Activated CD4-positive, alpha-beta T cell treated with anti-CD3 and anti-CD28 coated beads, Interleukin-2, amount 10 ng/mL, durations not matched to agents 7 days and 5 days (primary cell): ENCODE measurements at places on chromosomes 4 and X. TPM values are rescaled to one million over a fixed set of nuclear protein-coding genes. Genes with fewer than 3 reads are reported as not detected.
A peak's percentile ranks its signal among the peaks of the same experiment; 100 is the strongest.

DNA sequence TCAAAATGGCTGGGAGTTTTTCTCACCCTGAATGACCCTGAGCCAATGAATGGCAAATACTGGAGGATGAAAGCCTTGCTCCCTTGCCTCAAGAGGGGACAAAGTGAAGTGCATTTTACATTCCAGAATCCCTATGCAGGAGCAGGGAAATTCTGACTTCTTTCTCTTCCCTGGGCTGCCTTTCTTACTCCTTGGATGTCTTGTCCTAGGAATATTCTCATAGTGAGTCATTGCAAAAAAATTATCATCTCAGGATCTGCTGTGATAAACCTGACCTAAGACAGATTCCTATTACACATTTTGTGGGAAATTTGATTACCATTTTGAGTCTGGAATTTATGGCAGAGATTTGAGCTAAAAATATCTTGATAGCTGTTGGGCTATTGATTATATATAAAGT is 199.9 kb downstream of the TMA16 start:
- no peaks in the 10 kb centered on the region for H3K27me3 ChIP-seq
- no peak overlapping the region for H3K4me3 ChIP-seq
- no peaks in the 10 kb centered on the region for H3K4me1 ChIP-seq
- no peak overlapping the region for H3K27ac ChIP-seq
- DNase-seq = no peak
- no peaks in the 10 kb centered on the region for H3K36me3 ChIP-seq

DNA sequence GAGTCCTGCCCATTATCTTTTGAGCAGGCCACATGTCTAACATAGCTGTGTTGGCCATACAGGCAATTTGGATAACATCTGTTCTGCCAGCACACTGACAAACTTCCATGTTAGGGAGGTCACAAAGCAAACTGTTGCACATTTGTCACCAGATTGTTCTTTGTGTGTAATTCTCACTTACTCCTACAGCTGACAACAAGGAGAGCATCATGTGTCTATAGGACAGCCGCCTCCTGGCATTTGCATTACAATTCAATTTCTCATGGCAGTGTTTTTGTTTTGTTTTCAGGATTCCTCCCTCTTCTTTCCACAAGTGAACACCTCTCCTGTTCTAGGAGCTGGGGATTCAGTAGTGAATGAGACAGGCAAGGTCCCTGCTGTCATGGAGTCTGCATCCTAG is 94.3 kb upstream of the LEF1 start:
- no peaks in the 10 kb centered on the region for H3K4me1 ChIP-seq
- DNase-seq = no peak
- no peaks in the 10 kb centered on the region for H3K27me3 ChIP-seq
- H3K27ac ChIP-seq = no peak overlapping the region

- H3K4me3 ChIP-seq = no peak overlapping the region
- no peaks in the 10 kb centered on the region for H3K36me3 ChIP-seq
- peaks cover 4% of the 10 kb centered on the region for H3K27me3 ChIP-seq
- H3K27ac ChIP-seq = no peak overlapping the region
Observed at GRCh38 chrX:134732676-134733075, 74.4 kb upstream of the PLAC1 start.

GRCh38 chr4:163548481-163549243 is 54.2 kb downstream of the TMA16 start:
- H3K27ac ChIP-seq = peak overlapping the region; percentile 54
- H3K4me3 ChIP-seq = no peak overlapping the region
- H3K27me3 ChIP-seq = no peaks in the 10 kb centered on the region
- H3K4me1 ChIP-seq = peaks cover 21% of the 10 kb centered on the region
- H3K36me3 ChIP-seq = no peaks in the 10 kb centered on the region

GRCh38 chrX:109199726-109200125 is 282.2 kb downstream of the GUCY2F start:
- no peaks in the 10 kb centered on the region for H3K4me1 ChIP-seq
- H3K4me3 ChIP-seq = no peak overlapping the region
- no peaks in the 10 kb centered on the region for H3K36me3 ChIP-seq
- DNase-seq = no peak
- no peaks in the 10 kb centered on the region for H3K27me3 ChIP-seq

GRCh38 chrX:69616457-69617203 is 717 bp downstream of the EDA start:
- H3K27me3 ChIP-seq = peaks cover 25% of the 10 kb centered on the region
- no peak for DNase-seq
- H3K4me1 ChIP-seq = no peaks in the 10 kb centered on the region

GRCh38 chr4:169135776-169136175 is 125.7 kb upstream of the CBR4 start:
- H3K4me1 ChIP-seq = no peaks in the 10 kb centered on the region
- H3K36me3 ChIP-seq = no peaks in the 10 kb centered on the region
- no peak overlapping the region for H3K27ac ChIP-seq
- no peak for DNase-seq

The SULT1E1 gene
- total RNA-seq = not detected

The NRK gene
- not detected for total RNA-seq

The ADAM29 gene
- not detected for total RNA-seq
